ENCODE measurements at places on chromosomes 16 and 17.

- DNase-seq, result no peak
Measured at GRCh38 chr16:7014756-7015155, 317.9 kb upstream of the RBFOX1 start.

GRCh38 chr17:68505951-68506350 lies 6.3 kb upstream of the PRKAR1A start:
- DNase-seq, result no peak

- no peak for DNase-seq
Measured at GRCh38 chr16:83978401-83978904, 10.4 kb downstream of the NECAB2 start.

DNA sequence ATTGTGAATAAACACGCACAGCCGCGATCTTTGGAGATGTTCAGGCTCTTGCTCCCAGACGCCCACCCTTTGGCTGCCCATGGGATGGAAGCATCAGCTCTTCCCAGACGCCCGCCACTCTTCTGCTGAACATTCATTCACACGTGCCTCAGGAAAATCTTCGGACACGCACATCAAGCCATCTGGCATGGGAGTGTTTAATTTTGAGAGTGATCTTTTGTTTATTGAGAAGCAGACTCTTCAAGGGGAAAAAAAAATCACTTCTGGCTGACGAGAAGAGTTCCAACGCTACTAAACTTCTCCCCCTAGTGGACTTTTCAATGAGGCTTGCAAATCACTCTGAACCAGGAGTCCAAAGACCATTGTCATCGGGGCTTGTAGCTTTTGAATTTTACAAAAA lies 62.0 kb upstream of the NUDT7 start:
- peak; percentile 45 for DNase-seq

- no peak for DNase-seq
Measured at GRCh38 chr17:45873728-45874127, 20.6 kb upstream of the MAPT start.

DNA sequence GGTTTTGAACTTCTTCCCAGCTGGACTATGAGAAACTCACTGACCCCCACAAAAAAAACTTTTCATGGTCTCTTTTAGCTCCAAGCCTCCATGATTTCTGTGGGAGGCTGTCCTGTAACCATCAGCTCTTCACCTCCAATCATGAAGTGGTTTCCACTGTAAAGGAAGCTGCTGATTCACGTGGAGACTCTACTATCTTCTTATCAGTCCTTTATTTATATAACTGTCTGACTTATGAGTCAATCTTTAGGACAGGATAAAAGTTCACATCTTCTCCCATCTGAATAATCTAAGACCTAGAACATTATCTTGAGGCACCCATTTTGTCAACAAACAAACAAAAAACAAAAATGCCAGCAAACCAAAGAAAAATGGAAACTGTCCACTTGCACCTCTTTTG lies 409.9 kb downstream of the SLC39A11 start:
- peak; percentile 68 for DNase-seq

All from fibroblast of skin of right biceps (primary cell).